ENCODE measurements at places on chromosomes 3 and 15. TPM values are rescaled to one million over a fixed set of nuclear protein-coding genes. Genes with fewer than 3 reads are reported as not detected.

GRCh38 chr15:99169769-99170311, 65.0 kb downstream of the SYNM start:
- no peak for DNase-seq

DNA sequence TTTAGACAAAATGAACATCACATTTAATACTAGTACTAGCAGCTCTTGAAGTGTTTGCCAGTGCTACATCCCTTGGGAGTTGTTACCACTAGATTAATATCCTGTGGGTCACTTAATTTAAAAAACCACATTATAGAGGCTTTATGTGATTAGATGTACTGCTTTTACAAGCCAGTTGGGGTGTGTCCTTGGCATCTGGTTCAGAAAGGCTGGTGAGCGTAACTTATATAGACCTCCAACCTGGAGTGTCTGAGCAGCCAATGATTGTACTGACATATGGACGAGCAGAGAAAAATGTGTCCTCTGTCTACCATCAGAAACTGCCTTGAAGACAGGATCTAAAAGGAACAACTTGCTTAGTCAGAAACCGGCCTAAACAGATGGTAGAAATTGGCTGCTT, 306.2 kb upstream of the ATP11B start:
- no peak for DNase-seq

DNA sequence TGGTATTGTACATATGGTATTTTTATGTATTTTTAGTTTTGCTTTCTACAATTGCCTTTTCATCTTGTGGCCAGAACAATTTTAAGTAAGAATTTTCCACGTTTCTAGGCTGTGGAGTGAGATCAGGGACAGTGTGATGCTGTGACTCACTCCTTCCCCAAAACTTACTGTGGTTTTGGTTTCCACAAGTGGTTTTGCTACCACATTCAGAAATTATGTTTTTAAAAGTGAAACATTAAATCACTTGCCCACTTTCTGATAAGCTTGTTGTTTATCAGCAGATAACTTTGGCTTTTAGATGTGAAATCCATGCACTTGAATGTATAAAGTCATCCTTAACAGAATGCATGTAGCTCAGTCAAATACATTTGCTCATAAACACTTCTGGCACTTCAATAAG, 192.2 kb upstream of the THRB start:
- DNase-seq, result no peak

GOLGA8J gene
- not detected for total RNA-seq

GRCh38 chr3:189806171-189806951, 175.2 kb downstream of the TP63 start:
- DNase-seq, result peak; percentile 32

DNA sequence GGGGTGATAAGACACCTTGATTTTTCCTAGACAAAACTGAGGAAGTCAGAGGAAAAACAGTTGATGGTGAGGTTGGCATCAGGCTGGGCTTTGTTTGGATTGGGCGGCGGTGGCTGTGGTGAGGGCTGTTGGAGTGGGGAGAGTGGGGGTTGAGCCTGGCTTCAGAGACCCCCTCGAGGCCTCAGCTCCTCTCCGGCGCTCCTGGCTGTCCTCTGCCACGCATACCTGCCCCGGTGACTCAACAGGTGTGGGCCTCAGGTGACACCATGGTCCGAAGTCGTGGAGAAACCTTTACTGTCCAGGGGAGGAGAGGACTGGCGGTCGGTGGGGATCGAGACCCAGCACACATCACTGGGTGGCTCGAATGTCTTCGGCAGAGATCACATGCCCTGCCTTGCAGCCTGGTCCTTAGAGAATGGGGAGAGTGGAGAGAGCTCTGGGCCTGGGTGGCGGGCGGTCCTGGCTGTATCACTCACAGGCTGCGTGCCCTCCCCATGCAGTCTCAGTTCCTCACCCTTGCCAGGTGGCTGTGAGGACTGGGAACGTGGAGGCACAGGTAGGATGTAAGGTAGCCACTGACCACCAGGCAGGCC, 2.6 kb downstream of the APBA2 start:
- no peak for DNase-seq

DNA sequence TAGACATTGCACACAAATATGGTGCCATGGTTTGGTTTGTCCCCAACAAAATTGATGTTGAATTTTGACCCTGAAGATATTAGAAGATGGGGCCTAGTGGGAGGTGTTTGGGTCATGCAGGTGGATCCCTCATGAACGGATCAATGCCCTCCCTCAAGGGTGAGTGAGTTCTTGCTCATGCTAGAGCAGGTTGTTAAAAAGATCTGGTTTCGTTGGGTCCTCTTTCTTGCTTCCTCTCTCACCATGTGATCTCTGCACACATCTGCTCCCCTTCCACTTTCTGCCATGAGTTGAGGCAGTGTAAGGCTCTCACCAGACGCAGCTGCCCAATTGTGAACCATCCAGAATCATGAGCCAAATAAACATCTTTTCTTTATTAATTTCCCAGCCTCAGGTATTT, 87.8 kb upstream of the MDFIC2 start:
- no peak for DNase-seq

DNA sequence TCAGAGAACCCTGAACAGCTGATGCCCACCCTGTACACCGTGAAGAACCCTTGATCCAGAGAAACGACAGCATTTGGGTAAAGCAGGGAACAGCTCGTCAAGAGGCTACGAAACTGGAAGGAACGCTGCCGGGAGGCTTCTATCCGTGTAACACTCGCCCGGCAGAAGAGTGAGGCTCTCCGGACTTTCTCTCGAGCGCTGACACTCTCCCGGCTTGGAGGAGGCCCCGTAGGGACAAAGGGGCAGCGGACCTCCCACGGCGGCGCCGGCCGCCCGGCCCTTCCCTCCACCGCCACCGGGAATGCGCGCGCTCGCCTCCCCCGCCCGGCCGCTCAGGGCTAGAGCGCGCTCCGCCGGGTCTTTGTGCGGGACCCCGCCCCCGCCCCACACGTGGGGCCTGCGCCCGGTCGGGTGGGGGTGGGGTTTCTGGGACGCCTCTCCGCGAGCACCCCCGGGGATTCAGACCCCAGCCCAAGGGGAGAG, 1.7 kb downstream of the HYAL2 start:
- peak; percentile 81 for DNase-seq

GRCh38 chr3:182570946-182571594, 222.2 kb upstream of the ATP11B start:
- DNase-seq, result no peak

- peak; percentile 67 for DNase-seq
Measured at GRCh38 chr3:49723296-49723627, 489 bp downstream of the GMPPB start.

CCDC71 gene
- total RNA-seq, result 15.2 TPM

SPATA12 gene
- total RNA-seq, result 0.16 TPM

FGF12 gene
- total RNA-seq, result 0.41 TPM

- DNase-seq, result peak; percentile 39
Measured at GRCh38 chr15:91852741-91853510, 582 bp upstream of the SLCO3A1 start.

DNA sequence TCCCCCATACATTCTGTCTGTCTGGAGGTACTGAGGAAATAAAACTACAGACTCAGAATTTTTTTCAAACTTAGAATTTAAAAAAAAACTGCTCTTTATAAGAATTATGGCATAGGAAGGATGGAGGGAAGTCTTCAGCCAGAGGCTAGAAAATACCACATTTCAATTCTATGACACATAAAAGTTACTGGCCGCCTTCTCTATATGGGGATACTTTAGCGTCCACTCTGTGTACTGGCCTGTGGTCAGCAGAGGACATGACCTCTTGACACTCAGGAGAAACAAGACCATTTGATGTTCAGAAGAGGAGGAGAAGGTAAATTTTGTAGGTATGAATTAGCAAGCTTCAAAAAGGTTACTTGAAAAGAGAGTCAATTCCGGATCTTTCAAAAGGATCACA, 417.4 kb downstream of the MFSD1 start:
- no peak for DNase-seq

DNA sequence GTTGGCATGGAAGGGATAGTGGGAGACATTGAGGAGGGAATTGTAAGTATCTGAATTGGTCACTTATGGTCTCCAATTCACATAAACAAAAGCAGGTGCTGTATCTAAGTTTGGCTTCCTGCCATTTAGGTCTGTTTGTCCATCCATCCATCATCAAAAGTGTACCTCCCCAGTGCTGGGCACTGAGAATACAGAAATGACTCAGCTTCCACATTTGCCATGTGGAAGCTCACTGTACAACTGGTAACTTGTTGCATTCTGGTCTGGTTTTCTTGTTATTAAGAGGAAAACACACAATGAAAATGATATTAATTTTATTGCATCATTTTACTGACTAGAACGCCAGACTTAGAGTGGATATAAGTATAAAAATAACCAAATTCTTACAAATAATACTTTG, 30.9 kb upstream of the MUC13 start:
- DNase-seq, result no peak

SLC24A5 gene
- total RNA-seq, result not detected

LMAN1L gene
- not detected for total RNA-seq

DNA sequence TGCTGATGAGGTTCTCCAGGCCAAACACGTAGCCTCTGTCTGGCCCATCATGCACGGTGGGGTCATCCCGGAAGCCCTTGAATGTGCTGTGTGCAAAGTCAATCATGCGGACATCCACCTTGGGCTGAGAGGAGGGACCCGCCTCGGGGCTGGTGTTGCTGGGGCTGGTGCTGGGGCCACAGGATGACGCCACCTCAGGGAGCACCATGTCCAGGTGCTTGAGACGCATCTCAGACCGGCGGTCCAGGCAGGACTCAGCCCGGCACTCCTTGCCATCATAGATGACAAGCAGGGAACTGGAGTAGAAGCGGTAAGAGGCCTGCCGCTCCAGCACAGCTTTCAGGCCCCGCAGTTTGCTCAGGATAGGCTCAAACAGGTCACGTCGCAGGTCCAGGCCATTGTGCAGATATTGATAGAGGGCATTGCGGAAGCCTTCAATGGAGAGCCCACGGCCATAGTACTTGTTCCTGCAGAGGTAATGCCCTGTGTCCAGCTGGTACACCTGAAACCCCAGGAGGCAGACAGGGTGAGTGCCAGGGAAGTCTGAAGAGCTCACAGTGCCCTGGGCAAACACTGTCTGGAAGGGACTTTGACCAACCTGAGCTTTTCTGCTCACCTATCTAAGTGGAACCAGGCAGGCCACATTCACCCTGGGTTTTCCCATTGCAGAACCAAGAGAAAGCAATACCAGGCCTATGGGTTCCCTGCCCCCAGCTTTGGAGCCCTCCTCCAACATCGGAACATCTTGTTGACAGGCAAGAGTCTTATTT, 3.6 kb upstream of the GMPPB start:
- peak; percentile 33 for DNase-seq

CADPS gene
- total RNA-seq, result not detected

DNA sequence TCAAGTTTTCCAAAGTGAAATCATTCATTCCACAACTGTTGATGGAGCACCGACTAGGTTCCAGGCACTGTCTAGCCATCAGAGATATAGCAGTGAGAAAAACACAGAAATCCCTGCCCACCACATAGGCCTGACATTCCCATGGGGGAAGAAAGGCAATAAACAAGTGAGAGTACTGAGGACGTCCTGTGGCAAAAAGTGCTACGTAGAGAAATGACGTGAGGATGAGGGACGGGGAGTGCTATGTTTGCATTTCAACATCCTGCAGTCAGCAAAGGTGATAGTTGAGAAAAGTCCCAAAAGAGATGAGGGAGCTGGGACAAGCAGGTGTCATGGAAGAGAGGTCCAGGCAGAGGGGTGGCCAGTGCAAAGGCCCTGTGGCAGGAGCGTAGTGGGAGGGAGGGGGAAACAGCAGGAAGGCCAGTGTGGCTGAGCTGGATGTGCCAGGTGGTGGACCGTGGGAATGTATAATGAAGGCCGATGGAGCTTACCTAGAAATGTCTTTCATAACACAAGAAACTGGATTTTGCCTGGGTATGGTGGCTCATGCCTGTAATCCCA, 10.4 kb upstream of the FURIN start:
- no peak for DNase-seq

DNA sequence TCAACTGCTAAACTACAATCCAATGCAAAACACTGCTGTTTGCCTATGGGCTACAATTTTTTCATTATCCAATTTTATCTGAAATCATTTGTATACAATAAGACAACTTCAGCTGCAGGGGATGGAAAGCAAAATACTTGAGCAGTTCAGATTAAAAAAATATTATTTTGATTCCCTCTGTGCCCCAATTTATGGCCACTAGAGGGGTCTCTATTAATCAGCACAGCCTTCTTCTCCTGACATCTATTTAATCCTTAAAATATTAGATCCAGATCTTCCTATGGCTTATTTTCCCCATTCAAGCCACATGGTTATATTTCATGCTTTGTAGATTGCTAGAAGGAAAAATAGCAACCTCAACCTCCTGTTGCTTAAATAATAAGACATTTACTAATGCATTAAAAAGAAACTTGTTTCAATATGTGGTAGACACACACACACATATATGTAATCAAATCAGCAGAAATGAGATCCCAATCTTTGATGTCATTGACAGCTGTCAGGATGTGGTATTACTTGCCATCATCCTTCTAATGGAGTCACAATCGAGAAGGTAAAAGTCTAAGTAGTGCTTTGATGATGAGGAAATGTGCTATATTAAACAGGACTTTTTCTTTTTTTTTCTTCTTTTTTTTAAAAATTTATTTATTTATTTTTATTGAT, 104.2 kb downstream of the P2RY1 start:
- no peak for DNase-seq

UBA5 gene
- 42.1 TPM for total RNA-seq

DNA sequence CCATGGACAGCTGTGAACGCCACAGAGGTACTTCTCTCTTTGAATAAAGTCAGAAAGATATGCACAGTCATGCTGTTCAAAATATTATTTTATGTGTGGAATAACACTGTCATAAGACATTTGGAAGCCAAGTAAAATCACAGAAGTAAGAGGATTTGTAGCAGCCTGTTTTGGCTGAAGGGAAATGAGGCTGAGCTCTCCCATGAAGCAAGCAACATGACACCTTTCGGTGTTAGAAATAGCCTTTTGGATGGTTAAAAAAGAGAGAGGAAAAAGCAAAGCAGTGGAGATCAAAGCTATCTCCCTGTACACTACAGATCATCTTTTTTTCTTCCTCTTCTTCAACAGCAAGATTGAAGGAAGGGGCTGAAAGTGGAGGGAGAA, 755.3 kb downstream of the ROBO1 start:
- no peak for DNase-seq

DNA sequence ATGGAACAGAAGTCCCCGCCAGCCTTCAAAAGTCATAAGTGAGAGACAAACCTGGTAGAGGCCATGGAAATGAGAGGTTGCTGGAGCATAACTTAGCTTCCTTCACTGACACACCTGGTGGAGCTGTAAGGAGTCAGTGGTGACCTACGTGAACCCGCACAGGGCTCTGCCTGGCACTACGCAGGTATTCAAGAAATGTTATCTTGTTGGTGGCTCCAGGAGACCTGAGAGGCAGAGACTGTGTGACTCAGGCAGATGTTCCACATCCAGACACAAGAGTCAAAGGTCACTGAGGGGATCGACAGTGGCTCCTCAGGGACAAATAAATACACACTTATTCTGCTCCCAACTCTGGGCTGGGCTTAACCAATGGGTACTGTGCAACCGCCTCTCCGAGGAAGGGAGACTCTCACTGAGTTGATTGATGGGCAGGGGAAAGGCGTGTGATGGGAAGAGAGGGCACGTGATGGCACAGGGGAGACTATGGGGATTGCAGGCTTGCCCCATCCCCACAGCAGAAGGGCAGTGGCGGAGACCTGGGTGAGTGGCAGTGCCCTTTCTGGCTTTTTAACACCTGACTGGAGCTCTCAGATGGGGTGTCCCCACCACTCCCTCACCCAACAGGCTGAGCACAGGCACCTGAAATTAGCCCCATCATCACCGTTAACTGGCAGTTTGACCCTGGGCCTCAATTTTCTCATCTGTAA, 111.7 kb upstream of the SMAD3 start:
- DNase-seq, result no peak

- no peak for DNase-seq
Measured at GRCh38 chr3:172036541-172037215, 2.7 kb upstream of the FNDC3B start.

- DNase-seq, result no peak
Measured at GRCh38 chr3:23199649-23200048, 3.5 kb upstream of the UBE2E2 start.

Measured in Caco-2 (cell line).